ENCODE measurements at places on chromosomes 3 and 15.

DNA sequence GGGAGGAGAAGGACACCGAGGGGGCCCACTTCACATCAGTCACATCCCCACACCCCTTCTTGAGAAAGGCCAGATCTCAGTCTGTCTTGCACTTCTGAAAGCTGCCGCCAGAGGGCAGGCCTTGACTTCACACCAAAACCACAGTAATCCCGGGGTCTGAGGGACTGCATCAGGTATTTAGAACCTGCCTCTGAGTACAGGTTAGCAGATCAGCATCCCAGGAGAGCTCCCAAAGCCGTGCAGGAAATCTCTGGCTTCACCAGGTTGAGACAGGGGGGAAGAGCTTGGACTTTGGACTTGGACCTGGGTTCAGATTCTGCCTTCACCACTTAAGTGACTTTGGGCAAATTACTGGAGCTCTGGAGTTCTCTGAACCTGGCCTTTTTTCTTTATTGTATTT is 50.3 kb downstream of the LHFPL4 start:
- DNase-seq: peak; percentile 58

GRCh38 chr3:14508966-14509795 is 31.0 kb downstream of the GRIP2 start:
- peak; percentile 47 for DNase-seq

- DNase-seq: no peak
Measured at GRCh38 chr15:74431645-74432044, 2.1 kb downstream of the SEMA7A start.

- DNase-seq: no peak
Measured at GRCh38 chr3:81302045-81302444, 459.4 kb downstream of the GBE1 start.

DNA sequence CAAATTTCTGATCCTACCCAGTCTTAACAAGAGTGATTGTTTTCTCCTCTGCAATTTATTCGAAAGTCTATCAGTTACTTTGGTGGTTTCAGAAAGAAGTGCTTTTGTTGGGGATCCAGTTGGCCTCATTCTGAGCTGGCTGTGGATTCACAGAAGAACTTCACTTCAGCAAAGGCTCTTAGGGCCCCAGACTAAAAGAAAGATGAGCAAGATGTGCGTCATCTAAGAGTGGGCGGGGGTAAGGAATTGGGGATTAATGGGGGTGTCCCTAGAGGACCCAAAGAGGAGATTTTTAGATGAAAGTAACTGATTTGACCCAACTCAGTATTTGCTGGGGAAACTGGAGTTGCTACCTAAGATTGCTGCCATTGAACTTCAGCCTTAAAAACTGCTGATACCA is 63.9 kb upstream of the TSEN2 start:
- no peak for DNase-seq

GRCh38 chr3:4845882-4846281 is 133.4 kb upstream of the BHLHE40 start:
- DNase-seq: no peak

- no peak for DNase-seq
Measured at GRCh38 chr15:27065785-27066184, 94.8 kb downstream of the GABRG3 start.

DNA sequence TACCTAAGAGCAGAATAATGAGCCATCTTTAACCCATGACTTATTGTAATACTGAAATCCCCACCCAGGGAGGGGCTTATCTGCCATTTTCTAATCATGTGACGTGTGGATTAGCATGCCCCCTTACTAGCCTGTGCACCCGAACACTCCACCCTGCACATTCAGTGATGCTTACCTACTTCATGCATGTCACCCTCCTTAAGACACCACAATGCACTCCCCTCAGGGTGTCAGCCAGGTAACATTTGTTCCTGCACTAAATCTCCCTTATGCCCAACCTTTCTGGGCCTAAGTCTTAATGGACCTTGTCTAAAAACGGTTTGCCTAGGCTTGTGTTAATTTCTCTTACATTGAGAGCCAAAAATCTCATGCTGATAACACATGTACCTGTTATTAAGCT is 336.6 kb downstream of the OCA2 start:
- no peak for DNase-seq

DNA sequence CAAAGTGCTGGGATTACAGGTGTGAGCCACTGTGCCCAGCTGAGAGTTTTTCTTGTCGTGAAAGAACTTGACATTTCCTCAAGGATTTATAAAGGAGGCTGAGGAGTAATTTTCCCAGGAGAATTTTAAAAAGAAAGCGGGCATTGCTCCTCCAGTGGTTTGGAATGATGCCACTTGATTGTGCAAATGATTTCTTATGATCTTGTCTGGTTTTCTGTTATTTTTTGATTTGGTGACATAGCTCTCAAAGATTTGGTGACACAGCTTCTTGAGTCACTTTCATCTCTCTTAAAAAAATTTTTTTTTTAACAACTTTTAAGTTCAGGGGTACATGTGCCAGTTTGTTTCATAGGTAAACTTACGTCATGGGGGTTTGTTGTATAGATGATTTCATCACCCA is 24.6 kb upstream of the NFKBIZ start:
- no peak for DNase-seq

DNA sequence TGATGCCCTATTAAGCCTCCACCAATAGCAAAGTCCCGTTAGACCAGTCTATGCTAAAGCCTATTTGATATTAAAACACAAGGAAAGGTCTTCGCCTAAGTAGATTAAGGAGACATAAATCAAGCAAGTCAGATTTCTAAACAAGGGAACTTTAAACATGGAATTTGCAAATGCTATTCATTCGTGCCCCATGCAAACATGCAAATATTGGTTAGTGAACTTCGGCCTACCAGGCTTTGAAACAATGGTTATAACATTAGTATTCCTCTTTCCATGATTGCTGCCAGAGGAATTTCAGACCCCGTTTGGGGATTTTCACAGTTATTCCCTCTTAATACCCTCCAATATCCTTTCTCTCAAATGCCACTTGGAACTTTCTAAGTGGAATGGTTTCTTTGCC is 36.9 kb upstream of the ZNF280D start:
- DNase-seq: no peak

DNA sequence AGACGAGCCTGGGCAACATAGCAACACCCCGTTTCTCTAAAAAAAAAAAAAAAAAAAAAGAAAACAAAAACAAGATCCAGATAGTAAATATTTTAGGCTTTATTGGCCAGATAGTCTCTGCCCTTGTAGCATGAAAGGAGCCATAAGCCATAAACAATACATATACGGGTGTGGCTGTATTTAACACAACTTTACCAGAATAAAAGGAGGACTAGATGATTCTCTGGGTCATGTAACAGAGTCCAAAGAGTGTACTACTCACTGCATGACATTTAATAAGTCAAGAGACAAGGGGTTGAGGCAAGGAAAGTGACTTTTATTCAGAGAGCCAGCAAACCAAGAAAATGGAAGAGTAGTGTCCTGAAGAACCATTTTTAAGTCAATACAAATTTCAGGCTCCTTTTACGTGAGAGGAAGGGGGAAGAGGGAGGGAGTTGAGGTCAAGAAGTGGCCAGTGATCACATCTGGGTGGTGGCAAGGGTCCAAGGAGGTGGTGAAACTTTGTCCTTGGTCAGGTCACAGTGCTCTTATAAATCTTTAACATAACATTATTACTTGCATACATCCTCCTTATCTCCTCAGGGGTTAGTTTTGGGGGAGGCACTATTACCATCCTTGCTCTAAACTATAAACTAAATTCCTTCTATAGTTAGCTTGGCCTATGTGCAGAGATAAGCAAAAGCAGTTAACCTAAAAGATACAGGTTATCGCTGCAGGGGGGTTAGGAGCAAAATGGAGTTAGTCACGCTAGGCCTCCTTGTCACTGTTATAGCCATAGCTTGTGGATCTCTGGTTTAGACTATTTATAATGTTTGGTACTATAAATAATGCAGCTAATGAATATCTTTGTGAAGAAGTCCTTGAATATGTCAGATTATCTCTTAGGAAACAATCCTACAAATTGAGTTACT is 46.1 kb downstream of the METTL6 start:
- no peak for DNase-seq

DNA sequence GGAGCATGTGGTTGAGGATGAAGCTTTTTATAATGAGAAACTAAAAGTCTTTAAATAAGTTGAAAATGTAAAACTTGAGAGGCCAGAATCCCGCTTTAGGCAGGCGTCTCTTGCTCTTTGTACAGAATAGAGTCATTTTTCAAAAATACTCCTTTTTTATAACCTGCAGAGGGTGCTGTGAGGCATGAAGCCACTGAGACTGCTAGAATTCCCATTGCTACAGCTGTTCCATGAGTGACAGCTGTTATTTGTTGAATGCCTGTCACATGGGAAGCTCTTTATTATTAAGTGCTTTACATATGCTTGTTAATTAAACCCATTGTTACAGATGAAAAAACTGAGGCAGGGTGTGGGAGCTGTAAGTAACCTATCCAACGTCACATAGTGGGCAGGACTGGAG is 18.5 kb downstream of the MINAR1 start:
- DNase-seq: no peak

GRCh38 chr3:41893977-41894376 is 67.9 kb downstream of the ULK4 start:
- no peak for DNase-seq

- DNase-seq: no peak
Measured at GRCh38 chr3:119365418-119365817, 71.2 kb downstream of the ARHGAP31 start.

DNA sequence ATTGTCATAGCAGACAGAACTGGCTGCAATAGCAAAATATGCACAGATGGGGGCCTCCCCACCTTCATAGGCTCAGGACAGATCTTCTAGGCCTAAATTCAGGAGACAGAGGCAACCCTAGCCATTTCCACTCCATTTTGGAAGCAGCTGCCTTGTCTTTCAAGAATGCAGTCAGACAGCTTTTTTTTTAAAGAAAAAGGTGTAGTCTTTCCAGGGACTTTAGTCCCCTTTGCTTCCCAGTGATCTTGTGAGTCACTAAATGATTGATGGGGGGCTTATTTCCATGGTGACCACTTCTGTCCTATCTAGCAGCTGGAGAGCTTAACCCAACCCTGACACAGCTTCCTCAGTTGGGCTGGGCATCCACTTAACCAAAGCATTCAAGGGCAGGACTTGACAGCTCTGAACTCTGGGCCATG is 165.9 kb downstream of the TPRG1 start:
- no peak for DNase-seq

DNA sequence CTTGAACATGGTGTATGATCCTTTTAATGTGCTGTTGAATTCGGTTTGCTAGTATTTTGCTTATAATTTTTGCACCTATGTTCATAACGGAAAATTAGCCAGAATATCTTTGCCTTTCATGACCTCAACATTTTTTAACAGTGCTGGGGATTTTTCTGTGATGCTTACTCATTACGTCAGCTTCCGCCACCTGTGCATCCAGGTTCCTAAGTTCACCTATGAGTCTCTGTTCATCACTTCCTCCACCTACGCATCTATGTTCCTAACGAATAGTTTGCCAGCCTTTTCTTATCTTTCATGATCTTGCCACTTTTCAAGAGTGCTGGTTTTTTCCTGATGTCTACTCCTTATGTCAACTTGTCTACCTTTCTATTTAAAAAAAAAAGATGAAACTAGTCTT is 16.5 kb downstream of the AADACL2 start:
- DNase-seq: no peak

DNA sequence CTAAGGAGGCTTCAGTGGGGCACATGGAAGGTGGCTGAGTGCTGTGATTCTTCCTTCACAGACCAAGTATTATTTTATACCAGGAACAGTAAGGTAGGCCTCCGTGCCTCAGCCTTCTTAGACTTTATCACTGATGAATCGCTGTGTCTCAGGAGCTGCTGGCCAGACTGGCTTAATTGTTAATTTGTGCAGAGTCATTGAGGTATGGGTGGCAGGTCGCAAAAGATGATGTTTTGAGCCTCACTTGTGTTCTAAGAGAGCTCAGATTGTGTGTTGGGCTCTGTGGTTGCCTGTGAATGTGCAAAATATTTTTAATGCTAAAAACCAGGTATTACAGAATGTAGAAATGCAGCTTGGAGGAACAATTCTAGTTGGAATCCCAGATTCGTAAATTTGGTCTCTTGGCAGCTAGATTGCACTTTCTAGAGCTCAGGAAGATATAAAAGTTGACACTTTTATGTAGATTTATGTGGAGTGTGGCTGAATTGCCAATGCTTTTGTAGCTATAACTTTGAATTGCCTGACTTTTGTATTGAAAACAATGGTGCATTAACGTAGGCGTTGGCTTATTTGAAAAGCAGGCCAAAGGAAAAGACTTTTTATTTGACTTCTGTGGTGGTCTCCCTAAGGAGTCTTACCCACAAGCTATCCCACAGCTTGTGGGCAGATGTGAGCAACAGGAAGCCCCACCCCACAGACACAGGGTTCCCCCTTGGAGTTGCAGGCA is 53.4 kb downstream of the LARS2 start:
- no peak for DNase-seq

DNA sequence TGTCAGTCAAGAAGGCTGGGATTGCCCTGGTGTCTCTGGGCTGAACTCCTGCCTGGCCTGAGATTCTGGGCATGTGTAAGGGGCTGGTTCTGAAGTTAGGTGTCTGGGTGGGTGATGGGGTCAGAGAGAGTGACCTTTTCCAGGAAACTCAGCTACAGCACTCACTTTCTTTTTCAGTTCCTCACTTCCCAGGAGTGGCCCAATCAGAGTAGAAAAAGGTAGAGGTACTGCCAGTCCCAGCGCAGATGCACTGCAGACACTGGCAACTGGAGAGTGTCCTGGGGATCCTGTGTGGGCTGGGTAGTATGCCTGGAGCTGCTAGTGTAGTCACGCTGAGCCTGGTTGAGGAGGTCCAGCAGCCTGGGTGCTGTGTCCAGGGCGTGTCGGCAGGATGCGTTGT is 46.5 kb upstream of the APEH start:
- no peak for DNase-seq

GRCh38 chr15:88874275-88874674 is 21.1 kb downstream of the HAPLN3 start:
- no peak for DNase-seq

- DNase-seq: no peak
Measured at GRCh38 chr15:68224546-68225250, 4.8 kb downstream of the CLN6 start.

DNA sequence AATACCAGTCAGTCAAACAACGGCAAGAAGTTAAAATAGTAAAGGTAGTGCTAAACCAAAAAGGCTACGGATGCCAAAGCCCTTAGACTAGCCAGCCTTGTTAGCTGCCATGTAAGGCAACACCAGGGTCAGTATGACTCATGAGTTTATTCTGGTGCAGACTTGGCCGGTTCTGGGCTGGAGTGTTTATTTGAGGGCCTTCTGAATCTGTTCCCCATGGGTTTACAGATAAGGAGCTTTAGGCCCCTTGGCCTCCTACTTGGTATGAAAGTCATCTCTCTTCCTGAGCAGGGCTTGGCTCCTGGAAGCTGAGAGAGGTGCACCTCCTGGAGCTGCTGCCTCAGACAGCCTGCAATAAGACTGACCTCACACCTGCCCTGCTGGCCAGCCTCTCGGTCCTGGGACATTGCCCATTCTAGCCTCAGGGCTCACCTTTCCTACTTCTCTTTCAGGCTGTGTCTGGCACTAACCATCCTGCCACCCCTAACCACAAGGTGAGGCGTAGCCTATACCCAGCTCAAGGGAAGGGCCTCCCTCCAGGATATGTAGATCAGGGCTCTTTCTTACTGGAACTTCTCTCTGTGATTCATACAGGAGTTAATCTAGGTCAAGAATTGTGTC is 10.4 kb upstream of the RTP1 start:
- DNase-seq: no peak
